ENCODE measurements at places on chromosomes 6 and 20.

GRCh38 chr20:59972037-59972801, 14.0 kb downstream of the CDH26 start:
- no peak for DNase-seq

DNA sequence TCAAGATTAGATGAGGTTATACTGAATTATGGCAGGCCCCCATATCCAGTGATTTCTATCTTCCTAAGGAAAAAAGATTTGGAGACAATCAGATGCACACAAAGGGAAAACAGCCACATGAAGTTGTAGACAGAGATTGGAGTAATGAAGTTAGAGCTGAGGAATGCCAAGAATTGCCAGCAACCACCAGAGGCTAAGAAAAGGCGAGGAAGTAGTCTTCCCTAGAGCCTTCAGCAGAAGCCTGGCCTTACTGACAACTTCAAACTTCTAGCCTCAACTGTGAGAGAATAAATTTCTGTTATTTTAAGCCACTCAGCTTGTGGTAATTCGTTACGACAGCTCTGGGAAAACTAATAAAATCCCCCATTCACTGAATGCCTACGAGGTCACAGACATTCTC, 473.9 kb downstream of the COL12A1 start:
- peak; percentile 89 for DNase-seq

DNA sequence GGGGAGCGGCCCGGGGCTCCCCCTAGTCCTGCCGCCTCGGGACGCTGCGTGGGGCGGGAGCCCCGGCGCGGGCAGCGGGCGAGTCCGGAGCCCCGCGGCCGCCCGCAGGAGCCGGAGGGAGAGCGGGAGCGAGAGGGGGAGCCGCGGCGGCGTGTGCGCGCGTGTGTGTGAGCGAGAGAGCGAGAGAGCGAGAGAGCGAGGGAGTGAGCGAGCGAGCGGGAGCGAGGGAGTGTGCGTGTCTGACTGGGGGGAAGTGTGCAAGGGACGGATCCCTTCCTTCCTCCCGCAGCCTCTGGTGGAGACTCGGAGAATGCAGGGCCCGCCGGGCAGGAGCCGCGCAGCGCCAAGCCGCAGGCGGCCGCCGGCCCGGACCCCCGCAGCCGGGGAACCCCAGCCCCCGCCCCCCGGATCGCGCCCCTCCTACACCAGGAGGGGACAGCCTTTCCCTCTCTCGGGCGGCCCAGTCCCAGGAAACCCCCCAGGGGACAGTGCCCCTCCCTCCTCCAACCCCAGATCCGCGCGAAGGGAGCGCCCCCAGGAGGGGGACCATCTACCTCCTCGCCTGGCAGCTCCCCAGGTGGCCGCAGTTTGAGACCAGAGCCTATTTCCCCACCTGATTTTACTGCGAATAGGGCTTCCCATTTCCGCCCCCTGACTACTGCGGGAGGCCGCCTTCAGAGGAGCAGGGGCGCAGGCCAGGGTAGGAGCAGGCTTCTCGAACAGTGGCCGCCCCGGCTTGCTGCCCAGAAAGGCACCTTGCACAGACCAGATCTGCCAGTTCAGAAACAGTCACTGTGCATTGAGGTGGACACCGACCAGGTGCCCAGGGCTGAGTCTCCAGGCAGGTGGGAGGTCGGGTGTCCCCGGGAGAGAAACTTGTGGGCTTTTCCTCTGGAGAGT, at the start of gene CDH22:
CDH22 (minus strand) TSS at position 241 of the 900 bp plus-strand sequence. CDS start 57,204 bp downstream, outside the sequence.
- no peak for DNase-seq

DNA sequence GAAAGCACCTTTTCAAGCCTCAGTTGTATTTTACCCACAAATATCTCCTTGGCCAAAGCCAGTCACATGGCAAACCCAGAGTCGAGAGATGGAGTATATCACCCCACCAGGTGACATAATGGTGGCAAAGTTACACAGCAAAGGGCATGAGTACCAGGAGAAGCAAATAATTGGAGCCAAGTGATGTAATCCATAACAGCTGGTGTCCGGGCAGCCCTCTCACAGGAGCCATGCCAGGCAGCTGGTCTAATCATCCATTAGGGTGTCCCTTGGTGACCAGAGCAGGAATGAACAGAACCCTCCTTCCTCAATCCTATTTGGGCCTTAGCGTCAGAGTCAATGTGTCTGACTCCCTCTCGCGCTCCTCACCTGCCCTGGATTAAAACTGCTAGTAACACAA, 272.1 kb downstream of the LRFN2 start:
- DNase-seq: no peak

DNA sequence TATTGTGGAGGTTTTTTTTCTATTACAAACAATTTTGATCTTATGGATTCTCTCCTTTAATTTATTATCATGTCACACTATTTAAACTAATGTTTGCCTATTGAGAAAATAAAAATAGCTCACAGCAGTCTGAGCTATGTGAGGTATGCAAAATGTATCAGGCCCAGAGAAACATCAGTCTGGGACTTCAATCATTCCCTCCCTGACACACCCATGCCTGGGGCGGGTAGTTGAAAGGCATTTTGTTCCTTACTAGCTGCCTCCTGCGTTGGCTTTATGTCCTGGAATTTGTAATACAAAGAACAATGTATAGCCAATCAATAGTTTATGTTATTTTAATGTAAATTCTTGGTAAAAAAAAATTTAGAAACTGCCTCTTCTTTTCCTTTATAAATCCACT, 403.3 kb downstream of the EPM2A start:
- no peak for DNase-seq

DNA sequence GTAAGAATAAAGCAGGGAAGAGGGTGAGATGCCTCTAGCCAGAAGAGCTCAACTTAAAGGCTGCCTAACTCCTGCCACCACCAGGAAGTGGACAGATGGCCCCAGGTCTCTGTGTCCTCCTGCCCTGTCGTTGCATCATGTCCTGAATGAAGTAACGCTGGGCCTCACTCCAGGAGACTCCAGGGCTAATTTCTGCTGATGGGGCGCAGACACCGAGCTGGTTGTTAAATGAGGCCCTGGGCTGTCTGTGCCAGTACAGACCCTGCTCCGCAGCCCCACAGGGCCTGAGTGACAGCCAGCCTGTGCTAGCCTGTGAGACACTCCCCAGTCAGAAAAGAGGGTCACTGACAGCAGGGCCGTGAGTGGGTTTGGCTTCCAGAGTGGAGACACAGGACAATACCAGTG, 6.5 kb downstream of the IP6K3 start:
- DNase-seq: no peak

GRCh38 chr6:125754566-125754965, 5.1 kb downstream of the HEY2 start:
- DNase-seq: no peak

GRCh38 chr20:19974630-19975435, 42.3 kb upstream of the NAA20 start:
- DNase-seq: peak; percentile 90

DNA sequence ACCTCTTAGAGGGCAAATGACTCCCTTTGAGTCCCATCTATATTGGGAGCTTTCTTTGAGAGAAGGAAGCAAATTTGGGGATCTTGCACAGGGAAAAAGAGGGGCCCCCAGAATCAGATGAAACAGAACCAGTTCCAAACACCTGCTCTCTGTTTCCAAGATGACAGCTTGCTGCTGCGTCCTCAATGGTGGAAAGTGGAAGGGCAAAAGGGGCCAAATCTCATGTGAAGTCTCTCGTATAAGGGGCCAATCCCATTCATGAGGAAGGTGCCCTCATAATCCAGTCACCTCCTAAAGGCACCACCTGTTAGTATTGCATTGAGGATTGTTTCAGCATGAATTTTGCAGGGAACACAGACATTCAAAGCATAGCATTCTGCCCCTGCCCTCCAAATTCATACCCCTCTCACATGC, 483 bp upstream of the SERPINB1 start:
- no peak for DNase-seq

All from brain microvascular endothelial cell (primary cell).